ENCODE measurements at places on chromosomes 13 and 19. TPM values are rescaled to one million over a fixed set of nuclear protein-coding genes. Genes with fewer than 3 reads are reported as not detected.

The ATP4A gene
- total RNA-seq = not detected

The FAM83E gene
- 0.15 TPM for total RNA-seq

The PLEKHJ1 gene
- total RNA-seq = 59.8 TPM

The POU4F1 gene
- 0.73 TPM for total RNA-seq

The BRSK1 gene
- total RNA-seq = 3.1 TPM

The KIR3DL1 gene
- total RNA-seq = not detected

Measured in A549 treated with Hydrocortisone at 1 μM for 4 hours (cell line).